Adipocyte (in vitro differentiated cells): ENCODE measurements at places on chromosomes 12 and 14.

DNA sequence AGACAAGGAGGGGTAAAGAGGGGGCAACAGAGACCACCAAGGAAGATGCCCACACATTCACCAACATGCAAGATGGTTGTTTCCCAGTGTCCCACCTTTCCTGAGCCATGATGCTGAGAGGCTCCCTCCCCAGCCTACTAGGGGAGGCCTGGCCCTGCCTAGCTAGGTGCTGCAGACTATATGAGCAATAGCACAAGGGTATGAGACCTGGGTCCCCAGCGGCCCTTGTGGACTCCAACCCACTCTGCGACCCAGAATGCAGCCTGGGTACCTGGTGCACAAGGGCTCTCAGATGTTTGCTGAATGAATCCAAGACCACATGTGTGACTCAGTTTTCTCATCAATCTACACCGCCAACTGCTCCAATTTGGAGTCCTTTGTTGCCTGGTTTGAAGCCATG, 13.9 kb downstream of the TGFB3 start:
- no peak for DNase-seq

- DNase-seq, result peak; percentile 85
Observed at GRCh38 chr14:35878272-35879150, 52.4 kb downstream of the BRMS1L start.

- DNase-seq, result peak; percentile 57
Observed at GRCh38 chr14:92973261-92973797, 50.4 kb downstream of the CHGA start.

DNA sequence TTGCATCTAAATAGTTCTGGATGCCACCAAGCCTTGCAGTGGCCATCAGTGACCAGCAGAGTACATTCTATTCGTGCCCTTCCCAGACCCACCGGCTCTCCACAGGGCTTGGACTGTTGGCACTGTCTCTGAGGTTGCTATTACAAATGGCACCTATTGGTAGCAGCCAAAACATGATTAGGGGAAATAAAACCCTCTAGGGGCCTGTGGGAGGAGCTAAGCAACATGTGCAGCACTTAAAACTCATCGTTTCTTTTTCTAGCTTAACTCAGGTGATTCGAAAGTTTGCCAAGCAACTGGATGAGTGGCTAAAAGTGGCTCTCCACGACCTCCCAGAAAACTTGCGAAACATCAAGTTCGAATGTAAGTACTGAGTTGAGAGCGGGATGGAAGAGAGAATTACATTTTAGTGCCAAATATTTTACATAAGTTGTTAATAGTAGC, 65.4 kb upstream of the RIC8B start:
- DNase-seq, result no peak

- peak; percentile 86 for DNase-seq
Observed at GRCh38 chr14:89206389-89207031, 210.5 kb downstream of the FOXN3 start.

DNA sequence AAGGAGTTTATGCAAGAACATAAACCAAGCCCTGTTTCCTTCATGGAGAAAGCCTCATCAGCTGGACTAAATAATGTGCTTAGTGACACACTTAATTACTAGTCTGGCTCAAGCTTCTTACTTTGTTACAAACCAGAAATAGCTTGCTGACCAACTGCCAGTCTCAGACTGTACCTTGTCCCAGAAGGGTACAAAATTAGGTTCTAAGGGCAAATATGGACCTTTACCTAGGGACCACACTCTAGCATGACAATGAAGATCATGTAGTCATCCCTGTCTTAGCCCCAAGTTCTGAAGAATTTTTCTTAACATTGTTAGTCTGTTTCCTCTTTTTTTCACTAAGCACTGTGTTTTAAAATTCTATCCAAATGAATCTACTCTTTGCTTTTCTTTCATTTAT, 2.2 kb downstream of the AMN1 start:
- no peak for DNase-seq
